ENCODE measurements at places on chromosomes 4 and X.
A peak's percentile ranks its signal among the peaks of the same experiment; 100 is the strongest.

DNA sequence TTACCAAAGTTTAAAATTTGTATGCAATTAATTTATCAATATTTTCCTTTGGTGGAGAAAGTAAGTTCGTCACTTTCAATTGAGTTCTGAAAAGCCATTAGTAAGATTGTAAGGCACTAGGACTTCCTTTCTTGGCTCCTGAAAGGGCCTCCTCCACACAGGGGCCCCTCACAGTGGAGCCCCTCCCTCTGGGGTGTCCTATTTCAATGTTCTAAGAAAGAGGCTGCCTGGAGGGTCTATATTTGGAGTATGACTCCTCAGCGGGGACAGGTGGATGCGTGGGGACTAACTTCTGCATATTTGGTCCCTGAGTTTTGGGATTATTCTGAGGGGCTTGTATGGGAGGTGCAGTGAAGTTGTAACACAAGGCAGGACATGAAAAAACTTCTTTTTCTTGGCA, 1.6 kb upstream of the ARMCX4 start:
- no peak for DNase-seq

DNA sequence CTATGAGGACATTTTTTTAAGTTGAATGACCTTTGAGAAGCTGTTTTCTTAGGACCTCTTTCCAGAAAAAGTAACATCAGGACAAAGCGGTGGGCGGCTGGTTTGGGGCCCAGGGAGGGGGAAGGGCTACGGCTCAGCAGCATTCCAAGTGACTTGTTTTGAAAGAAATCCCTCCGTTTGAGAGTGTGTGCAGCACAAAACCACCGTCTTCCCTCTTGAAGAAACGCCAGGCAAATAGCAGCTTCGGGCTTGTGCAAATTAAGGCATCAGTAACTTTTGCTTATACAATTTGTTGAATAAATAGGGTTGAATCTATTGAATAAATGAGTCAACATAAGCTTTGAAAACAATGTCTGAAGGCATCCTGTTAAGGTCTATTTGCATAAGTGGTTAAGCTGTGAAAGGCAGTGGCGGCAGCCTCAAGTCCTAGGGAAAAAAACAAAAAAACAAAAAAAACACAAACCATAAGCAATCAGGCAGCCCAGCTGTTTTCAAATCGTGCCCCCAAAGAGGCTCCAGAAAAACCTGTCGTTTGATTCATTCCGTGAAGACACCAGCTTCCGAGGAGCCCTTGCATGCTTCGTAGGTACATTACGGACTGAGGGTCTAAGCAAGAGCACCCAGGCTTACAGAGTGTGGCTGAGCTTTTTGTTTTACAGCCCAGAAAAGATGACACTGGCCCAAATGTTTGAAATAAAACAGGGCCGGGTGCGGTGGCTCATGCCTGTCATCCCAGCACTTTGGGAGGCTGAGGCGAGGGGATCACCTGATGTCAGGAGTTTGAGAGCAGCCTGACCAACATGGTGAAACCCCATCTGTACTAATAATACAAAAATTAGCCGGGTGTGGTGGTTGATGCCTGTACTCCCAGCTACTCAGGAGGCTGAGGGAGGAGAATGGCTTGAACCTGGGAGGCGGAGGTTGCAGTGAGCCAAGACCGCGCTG, 103.7 kb downstream of the CRLF2 start:
- no peak for DNase-seq

DNA sequence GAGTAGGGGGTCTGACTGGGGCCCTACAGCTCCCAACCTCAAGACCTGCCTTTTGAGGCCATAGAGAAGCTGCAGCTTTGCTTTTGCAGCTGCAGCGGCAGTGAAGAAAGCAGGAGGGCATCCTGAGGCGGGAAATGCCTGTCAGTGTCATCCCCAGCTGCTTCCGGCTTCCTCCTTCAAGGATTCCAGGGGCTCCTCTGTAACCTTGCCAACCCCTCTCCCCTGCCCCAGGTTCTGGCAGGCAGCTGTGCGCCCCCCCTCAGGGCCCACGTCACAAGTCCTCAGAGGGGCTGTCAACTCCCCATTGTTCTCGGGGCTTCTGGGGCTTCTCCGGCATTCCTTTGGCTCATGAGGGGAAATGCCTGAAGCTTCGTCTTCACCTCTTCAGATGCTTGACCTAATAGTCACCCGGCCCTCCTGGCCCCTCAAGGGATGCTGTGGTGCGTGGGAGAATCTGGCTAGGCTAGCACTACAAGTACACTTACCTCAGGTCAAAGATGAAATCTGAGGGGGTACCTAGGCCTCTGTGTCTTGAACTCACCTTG, 31.9 kb downstream of the APLN start:
- no peak for DNase-seq

DNA sequence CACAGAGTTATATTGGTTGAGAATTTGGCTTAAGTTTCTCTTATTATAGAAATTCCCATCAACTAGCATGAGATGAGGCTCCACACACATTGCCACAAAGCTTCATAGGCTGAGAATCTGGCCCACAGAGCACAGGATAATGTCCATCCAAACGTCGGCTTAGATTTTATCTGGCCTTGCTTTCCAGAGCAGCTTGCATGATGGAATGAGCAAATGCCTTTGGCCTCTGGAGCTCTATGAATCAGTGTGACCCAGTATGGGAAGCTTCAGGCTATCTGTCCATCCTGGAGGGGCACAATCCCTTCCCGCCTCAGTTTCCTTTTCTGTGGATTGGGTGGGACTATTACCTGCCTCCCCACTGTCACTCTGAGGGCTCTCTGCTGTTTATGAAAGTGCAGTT, 131.5 kb upstream of the NDP start:
- DNase-seq = no peak

DNA sequence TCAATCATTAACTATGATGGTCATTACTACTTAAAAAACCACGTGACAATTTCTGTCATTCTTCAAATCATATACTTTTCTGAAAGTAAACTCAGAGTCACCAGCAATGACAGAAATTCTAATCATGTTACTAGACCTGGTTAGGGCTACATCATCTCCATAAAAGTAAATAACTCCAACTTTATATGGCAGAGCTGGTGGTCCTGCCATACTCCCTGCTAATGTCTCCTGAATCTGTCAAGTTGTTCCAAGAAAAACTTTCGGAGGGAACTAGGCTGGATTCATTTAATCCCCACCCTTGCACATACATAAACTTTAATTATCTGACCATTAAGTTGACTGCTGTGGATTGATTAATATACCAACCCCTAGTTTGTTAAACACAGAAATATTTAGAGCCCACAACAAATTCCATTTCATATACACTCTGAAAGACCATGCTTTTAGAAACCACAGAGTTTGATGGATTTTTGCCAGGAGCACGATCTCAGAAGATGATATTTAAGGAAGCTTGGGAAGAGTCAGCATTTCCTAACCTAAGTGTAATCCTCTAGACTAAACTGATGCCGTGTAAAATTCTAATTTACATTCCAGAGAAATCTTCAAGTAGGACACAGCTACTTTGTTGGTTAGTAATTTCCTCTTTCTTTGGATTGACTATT, 577.0 kb downstream of the FAT4 start:
- DNase-seq = peak; percentile 22

- no peak for DNase-seq
Measured at GRCh38 chrX:131923614-131924250, 99.4 kb upstream of the STK26 start.

- DNase-seq = no peak
Measured at GRCh38 chrX:31316340-31316991, 244.6 kb upstream of the FTHL17 start.

GRCh38 chr4:123809864-123810263, 413.3 kb downstream of the SPRY1 start:
- DNase-seq = no peak

- no peak for DNase-seq
Measured at GRCh38 chr4:146333895-146334262, 119.5 kb downstream of the REELD1 start.

GRCh38 chrX:63434665-63435064, 83.5 kb upstream of the SPIN4 start:
- no peak for DNase-seq

DNA sequence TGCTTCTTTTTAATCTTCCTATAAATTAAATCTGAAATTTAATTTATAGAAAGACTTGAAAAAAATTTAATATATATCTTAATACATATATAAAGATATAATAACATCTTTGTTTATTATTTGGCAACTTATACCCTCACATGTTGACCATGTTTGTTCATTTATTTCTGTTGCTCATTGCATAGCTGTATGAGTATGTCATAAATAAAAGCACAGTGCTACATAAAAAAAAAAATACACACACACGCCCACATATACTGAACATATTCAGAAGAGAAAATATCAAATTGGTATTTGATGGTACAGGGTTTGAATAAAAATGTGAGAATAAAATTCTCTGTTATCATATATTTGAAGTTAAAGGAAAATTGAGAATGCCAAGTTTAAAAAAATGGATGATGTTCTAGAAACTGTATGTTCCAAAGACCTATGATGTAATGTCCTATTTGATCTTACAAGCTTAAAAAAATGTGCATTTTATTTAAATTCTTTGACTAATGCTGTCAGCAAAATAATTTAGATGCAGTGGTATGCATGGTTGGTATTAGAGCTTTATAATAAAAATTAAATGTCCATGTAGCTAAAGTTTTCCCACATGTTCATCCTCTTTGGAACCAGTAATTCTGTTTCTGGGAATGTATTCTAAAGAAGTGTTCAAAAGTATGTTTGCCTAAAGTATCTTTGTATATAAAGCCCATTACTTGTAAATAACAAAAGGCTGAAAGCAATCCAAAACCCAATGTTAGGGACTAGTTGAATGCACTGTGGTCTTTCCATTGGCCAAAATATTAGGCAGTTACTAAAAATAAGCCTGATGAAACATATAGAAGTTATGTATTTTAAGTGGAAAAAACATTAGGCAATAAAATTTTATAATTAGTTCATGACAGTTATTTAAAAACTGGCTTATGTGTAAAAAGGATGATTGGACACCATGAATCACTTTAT, 12.9 kb downstream of the TMEM184C start:
- DNase-seq = no peak

- no peak for DNase-seq
Measured at GRCh38 chrX:44747969-44748368, 95.9 kb upstream of the DUSP21 start.

- no peak for DNase-seq
Measured at GRCh38 chr4:83388313-83388676, 53.6 kb upstream of the HPSE start.

DNA sequence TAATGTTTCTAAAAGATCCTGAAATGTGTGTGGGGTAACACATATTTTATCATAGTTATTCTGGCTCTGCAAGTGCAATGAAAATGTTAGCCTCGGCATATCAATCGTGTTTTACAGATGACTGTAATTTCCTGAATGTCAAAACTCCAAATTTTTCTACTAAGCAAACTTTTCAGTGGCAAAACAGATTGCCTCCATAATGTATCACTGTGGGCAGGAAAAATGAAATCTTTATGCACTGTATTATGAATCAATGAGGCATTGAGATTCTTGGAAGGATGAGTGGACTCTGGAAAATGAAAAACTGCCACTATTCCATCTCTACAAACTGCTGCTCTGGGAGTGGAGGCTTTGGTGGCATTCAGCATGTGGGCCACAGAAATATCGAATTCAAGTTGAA, 160.1 kb upstream of the MBNL3 start:
- DNase-seq = no peak

GRCh38 chrX:105114554-105115130, 105.9 kb downstream of the TEX13A start:
- DNase-seq = no peak

DNA sequence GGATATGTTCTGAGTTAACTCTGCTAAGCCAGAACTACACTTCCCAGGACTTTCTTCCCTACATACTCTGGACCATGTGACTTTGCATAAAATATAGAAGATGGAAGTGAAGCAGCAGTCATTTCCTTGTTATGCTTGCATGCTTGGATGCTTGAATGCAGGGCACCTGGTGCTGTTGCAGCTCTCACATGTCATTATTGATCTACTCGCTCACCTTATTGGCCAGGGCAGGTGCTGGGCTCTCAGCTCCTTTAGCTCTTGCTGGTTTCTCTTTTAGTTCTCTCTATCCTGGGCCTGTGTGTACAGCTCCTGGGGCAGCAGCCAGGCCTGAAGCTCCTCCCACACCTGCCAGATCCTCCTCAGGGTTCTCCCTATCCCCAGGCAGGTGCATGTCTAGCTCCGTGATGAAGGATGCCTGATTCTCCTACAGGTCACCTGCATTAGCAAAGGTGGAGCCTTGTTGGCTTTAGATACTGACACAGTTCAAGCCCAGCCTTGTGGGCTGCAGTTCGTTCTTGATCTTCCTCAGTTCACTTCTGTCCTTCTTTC, 53.3 kb downstream of the MED28 start:
- no peak for DNase-seq

DNA sequence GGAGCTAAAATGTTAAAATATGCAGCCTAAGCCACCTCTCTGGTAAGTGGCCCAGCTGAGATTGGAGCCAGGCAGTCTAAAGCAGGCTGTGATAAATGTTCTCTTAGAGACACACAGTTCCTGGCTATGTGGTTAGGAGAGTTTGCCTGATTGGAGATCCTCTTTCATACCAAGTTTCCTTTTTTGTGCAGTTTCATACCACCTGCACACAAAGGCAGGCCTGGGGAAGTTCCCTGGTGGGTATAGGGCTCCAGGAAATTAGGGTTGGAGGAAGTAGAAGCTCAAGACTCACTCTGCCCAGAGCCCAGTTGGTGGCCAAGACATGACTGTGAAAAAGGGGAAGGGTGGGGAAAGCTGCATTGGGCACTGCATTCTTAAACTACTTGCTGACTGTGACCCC, 16.9 kb downstream of the CYBB start:
- no peak for DNase-seq

GRCh38 chrX:72023071-72023470, 108.6 kb downstream of the RTL5 start:
- no peak for DNase-seq

- DNase-seq = peak; percentile 80
Measured at GRCh38 chrX:102768987-102769761, 48.6 kb downstream of the GPRASP3 start.

- no peak for DNase-seq
Measured at GRCh38 chrX:56798866-56799758, 70.1 kb downstream of the NBDY start.

GRCh38 chr4:52645300-52645699, 13.8 kb downstream of the USP46 start:
- no peak for DNase-seq

- DNase-seq = no peak
Measured at GRCh38 chr4:81665649-81666048, 193.9 kb upstream of the RASGEF1B start.

- peak; percentile 8 for DNase-seq
Measured at GRCh38 chr4:83631066-83631465, 95.2 kb downstream of the GPAT3 start.

DNA sequence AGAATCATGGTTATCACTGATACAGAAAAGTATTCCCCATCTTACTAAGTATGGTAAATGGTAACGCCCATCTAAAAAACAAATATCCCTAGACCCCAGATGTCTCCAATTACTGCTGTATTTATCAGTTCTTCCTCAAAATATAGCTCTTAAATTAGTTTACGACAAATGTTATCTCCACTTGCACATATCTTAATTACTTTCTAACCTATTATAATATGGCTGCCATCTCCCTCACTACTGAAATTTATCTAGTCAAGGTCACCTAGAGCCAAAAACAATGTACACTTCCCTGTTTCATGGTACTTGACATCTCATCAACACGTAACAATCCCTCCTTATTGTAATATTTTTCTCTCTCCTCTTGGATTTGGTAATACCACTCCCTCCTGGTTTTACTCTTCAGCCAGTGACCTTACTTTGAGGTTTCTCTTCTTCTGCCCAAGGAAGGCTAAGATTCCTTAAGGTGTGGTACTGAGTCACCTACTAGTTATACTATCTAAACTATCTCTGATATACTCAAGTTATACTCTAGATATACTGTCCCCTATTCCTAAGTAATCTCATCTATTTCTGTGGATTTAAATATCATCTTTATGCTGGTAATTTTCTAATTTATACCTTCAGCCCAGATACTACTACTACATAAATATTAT, 8.6 kb downstream of the LCORL start:
- no peak for DNase-seq

GRCh38 chr4:3607690-3608552, 75.7 kb upstream of the LRPAP1 start:
- DNase-seq = no peak

Measured in fibroblast of the conjunctiva (primary cell).